ENCODE measurements at places on chromosomes 12 and 14. TPM values are rescaled to one million over a fixed set of nuclear protein-coding genes. Genes with fewer than 3 reads are reported as not detected.
A peak's percentile ranks its signal among the peaks of the same experiment; 100 is the strongest.

Gene TUBA1C
- 24.5 TPM for polyA plus RNA-seq

Gene PROX2
- not detected for polyA plus RNA-seq

- DNase-seq: no peak
Measured at GRCh38 chr12:119840582-119840981, 36.5 kb downstream of the CIT start.

GRCh38 chr12:64221651-64222008 lies 466 bp downstream of the KICS2 start:
- peak; percentile 83 for DNase-seq

DNA sequence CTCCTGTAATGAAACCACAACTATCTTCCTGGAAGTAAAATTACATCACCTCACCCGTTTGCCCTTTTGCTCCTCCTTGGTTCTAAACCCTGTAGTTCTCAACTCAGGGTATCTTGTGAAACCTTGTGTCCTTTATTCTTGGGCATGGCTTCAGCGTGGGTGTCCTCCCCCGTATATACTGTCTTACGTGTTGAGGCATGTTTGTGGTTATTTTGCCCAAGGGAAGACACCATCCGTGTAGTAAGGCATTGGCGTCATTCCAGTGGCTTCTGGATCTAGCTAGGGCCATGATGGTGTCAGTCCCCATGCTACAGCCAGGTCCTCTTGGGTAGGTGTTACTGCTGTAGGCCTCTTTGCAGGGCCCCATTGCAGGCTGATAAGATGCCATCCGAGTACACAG lies 115.4 kb downstream of the ZFP36L1 start:
- DNase-seq: no peak

DNA sequence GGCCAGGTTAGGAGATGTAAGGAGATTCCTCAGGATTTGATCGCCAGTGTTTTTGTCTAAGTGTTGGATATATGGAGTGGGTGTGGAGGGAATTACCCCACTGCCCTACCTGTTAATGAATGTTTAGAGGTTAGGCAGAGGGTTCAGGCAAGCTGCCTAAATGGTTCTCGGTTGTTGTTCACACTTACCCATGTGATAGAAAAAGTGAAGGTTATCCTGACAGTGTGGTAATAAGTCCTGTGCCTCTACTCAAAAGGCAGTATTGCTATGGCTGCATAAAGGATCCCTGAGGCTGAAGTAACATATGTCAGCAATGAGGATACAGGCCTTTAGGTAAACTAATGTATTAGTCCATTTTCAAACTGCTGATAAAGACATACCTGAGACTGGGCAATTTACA lies 112.0 kb downstream of the GPHN start:
- DNase-seq: no peak

DNA sequence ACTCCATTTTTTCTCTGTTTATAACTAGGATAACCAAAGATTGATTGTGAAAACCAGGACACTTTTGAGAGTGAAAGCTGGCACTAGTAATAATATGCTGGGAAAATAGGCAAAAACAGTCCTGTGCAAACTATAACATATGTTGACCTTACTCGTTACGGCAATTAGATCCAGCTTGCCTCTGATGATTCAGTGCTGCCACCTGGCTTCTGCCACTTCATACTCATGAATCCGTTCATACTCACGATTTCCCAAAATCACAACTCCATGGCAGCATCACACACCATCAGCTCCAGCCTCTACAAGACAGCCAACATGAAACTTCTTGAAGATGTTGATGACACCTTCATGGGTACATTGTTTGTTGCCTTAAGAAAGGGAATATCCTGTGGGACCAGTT lies 49.1 kb upstream of the CAND1 start:
- DNase-seq: no peak

DNA sequence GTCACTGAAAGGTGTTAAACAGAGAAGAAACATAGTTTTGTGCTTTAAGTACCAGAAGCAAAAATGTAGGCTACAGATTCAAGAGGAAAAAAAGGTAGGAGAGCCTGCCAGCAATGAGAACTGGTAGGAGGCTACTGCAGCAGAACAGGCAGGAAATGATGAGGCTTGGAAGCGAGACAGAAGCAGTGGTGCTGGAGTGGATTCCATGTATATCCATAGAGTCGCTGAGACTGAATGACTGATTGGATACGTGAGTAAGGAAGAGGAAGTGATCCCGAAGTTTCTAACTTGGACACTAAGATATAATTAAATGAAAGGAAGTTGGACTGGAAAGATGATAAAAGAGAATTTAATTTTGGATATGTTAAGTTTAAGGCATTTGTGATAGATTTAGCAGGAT lies 45.0 kb upstream of the CCDC91 start:
- DNase-seq: no peak

- no peak for DNase-seq
Measured at GRCh38 chr12:93624595-93625294, 52.3 kb downstream of the SOCS2 start.

DNA sequence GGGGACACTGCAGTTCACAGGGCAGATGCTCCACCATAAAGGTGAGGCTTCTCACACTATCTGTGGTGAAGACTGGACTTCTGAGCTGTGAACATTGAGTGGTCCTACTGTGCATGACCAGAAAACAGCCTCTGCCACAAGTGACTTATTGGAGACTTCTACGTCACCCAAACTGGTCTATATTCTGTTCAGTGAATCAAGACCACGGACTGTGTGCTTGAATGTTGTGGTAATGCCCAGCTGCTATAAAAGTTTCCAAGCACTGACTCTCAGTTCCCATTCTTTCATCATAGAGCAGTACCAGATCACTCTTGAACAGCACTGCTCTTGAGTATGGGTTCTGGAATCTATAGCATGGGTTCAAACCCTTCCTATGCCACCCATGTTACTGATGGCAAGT lies 4.8 kb upstream of the PLEK2 start:
- no peak for DNase-seq

GRCh38 chr12:111454716-111455447 lies 49.2 kb downstream of the SH2B3 start:
- DNase-seq: no peak

GRCh38 chr14:74733221-74733620 lies 20.3 kb downstream of the FCF1 start:
- no peak for DNase-seq
